ENCODE measurements at places on chromosomes 6 and 20.

DNA sequence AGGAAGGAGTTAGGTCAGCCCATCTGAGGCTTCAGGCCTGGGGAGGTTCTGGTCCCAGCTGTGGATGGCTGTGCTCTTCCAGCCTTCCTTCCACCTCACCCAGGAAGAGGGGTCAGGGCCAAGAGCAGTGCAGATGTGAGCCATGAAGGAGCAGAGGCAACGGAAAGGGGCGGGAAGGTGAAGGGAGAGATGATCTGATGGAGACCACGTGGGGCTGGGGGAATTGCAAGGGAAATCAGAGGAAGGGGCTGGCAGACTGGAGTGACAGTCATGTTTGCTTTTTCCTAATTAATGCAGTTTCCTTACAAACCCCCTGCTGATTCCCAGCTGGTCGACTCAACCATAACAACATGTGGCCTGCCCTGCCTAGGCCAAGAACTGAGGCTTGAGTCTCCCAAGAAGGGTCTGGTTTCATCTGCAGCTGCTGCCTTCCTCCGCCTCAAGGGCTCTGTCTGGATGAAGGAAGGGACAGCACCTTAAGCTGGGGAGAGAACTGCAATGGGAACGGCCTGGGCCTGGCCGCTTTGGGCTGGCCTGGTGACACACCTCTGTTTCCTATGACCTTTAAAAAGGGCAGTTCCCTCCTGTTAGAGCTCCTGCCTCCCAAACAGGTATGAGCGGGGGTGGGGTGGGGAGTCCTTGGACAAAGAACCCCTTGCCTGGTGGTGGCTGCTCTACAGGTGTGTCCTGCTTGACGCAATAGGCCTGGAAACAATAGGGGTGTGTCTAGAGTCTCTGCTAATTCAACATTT, 7.8 kb upstream of the MRPS18A start:
- H3K4me1 ChIP-seq, result no peaks in the 10 kb centered on the region
- H3K4me3 ChIP-seq, result no peak overlapping the region
- no peaks in the 10 kb centered on the region for H3K36me3 ChIP-seq

GRCh38 chr20:52098186-52098585, 93.4 kb downstream of the ZFP64 start:
- no peaks in the 10 kb centered on the region for H3K36me3 ChIP-seq
- peaks cover 3% of the 10 kb centered on the region for H3K4me1 ChIP-seq
- DNase-seq, result no peak
- no peak overlapping the region for H3K27ac ChIP-seq
- no peaks in the 10 kb centered on the region for H3K27me3 ChIP-seq

GRCh38 chr6:67231092-67231491, 1404.0 kb upstream of the ADGRB3 start:
- DNase-seq, result no peak
- H3K4me3 ChIP-seq, result no peak overlapping the region
- no peaks in the 10 kb centered on the region for H3K27me3 ChIP-seq
- no peak overlapping the region for H3K27ac ChIP-seq

DNA sequence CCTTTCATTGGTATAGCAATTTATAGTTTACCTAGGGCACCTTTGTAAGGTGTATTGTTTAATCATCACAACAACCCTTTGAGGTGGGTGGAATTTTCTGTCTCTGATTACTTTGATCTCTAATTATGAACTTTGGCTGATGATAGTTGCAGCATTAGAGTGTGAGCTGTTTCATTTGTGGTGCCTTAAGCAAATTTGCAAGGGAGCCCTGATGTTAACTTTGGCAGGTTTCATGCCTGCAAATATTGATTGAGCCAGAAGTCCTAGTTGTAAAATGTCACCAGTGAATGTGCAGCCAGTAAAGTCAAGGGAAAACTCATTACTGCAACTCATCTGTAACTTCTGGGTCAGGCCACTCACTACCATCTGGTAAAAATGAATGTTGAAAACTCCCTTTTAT, 29.8 kb downstream of the CTNNBL1 start:
- no peaks in the 10 kb centered on the region for H3K27me3 ChIP-seq
- no peak for DNase-seq
- H3K36me3 ChIP-seq, result peaks cover 3% of the 10 kb centered on the region
- no peaks in the 10 kb centered on the region for H3K4me1 ChIP-seq

GRCh38 chr20:41178904-41179432, 41.6 kb downstream of the PLCG1 start:
- no peaks in the 10 kb centered on the region for H3K27me3 ChIP-seq
- no peak overlapping the region for H3K27ac ChIP-seq
- H3K4me1 ChIP-seq, result no peaks in the 10 kb centered on the region
- DNase-seq, result no peak
- peaks cover 49% of the 10 kb centered on the region for H3K36me3 ChIP-seq

All from DND-41 (cell line).